ENCODE measurements at places on chromosomes 11 and 22.

GRCh38 chr11:9718147-9718546 is 54.3 kb downstream of the SWAP70 start:
- no peak for DNase-seq

DNA sequence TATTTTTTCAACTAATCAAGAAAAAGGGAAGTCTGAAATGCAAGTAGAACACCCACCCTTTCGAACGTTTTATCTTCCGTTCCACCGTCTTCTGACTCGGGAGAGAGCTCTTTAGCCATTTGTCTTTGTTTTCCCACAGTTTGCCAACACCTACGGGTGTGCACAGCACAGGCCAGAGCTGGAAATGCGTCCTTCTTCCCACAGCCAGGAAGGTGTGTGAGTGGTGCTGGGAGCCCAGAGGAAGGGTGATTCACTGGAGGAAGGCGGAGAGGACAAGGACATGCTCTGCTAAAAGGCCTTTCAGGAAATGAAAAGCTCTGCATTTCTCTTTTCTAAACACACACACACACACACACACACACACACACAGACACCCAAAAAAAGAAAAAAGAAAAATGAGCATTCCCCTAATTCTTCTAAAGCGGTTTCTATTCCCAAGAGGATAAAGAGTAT is 18.5 kb downstream of the ENDOD1 start:
- no peak for DNase-seq

- DNase-seq: no peak
Measured at GRCh38 chr11:91902312-91902711, 322.3 kb upstream of the FAT3 start.

- no peak for DNase-seq
Measured at GRCh38 chr22:30185129-30185528, 61.4 kb downstream of the LIF start.

GRCh38 chr11:68829581-68829980 is 12.1 kb downstream of the CPT1A start:
- no peak for DNase-seq

GRCh38 chr11:112884012-112884767 is 77.0 kb upstream of the NCAM1 start:
- DNase-seq: no peak

- DNase-seq: no peak
Measured at GRCh38 chr22:34105461-34106062, 185.3 kb upstream of the LARGE1 start.

DNA sequence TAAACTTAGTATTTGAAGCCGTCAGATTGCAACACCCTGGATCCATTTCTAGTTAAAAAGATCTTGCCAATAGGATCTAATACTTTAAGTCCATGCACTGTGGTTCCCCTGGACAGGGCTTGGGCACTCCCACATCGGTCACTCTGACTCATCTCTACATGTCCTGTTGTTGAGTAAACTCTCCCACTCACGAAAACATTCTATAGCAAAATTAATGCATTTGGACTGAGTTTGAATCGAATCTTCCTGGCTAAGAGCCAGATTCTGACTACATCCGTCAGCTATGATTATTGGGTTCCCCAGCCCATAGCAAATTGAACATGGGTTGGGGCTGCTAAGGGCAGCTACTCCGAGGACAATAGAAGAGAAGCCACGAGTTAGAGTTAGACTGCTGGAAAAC is 182.1 kb upstream of the SORL1-AS1 start:
- no peak for DNase-seq

DNA sequence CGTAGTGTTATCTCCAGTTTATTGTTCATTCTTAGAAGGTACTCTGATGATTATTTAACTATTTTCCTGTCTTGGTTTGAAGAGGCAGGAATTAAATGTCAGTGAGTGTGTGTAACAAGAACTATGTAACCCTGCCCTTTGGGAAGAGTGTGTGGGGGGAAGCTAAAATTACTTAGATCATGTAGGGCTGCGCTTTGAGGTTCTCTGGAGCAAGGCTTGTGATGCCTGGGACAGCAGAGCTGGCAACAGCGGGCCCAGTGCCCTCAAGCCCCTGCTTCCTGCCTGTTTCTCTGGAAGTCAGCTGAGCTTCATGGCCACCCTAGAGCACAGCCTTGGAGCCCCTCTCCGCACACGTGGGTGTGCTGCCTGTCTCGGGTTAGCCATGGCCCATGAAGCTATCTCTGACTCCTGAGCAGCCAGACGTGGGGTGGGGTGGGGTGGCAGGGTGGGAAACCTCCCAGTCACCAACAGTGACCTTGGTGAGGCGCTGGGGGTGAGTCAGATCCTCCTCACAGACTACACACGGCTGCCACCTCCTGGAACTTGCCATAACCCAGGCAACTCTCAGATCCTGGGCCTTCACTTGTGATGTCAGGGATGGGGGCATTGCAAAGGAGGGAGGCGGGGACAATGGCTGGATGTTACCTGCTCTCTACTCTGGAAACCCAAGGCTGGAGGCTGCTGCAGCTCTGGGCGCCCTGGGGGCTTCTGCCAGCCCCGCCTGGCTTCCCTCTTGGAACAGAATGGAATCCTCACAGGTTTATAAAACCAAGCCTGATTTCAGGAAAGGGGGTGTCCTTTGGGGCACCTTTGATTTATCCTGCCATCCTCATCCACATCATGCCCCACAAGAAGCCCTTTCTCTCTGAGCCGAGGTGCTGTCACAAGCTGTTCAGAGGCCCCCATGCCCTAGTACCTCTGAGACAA is 88.6 kb downstream of the SNX19 start:
- DNase-seq: no peak

DNA sequence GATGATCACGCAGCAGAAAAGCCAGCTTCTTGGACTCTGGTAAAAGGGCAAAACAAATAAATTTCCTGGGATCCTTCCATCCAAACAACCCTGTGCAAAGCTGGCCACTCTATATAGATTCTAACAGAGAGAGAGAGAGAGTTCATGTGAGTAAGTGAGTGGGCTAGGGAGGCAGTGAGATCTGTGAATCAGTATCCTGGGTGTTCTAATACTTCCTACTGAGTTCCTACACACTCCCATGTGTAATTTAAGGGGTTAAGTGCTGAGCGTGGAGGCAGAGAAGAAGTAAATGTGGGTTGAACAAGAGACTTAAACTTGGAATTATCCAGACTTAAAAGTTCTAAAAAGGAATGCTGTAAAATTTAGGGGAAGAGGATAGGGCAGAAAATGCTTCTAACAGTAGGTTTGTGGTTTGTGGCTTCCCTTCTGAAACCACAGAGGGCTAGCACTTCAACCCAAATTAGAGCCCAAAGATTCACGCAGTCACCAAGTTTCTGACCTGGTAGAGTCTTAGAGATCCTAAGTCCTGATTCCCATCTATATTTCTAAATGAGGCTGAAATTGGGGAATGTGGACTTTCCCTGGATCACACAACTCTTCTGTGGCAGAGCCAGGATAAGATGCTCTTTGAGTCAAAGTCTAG is 413.9 kb downstream of the TENM4 start:
- no peak for DNase-seq

- DNase-seq: no peak
Measured at GRCh38 chr11:76369406-76369805, 11.5 kb downstream of the THAP12 start.

GRCh38 chr11:8814923-8815240 is 96.1 kb upstream of the AKIP1 start:
- no peak for DNase-seq

- no peak for DNase-seq
Measured at GRCh38 chr11:35043936-35044335, 95.0 kb upstream of the CD44 start.

DNA sequence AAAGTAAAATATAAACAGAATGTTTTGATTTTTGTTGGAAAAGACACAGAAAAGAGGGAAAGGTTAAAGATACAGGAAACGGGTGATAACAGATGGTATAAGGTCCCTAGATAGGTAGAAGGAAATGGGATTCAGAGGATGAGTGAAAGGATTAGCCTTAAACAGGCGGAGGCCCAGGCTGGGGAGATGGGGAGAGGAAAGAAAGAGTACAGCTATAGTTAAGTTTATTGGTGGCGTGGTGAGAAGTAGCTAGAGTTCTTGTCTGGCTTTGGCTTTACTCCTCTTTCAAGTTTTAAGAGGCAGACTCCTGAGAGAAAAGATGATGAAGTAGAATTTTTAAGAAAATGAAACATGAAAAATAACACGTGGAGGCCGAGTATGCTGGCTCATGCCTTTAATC is 13.7 kb downstream of the ZBTB44 start:
- no peak for DNase-seq

DNA sequence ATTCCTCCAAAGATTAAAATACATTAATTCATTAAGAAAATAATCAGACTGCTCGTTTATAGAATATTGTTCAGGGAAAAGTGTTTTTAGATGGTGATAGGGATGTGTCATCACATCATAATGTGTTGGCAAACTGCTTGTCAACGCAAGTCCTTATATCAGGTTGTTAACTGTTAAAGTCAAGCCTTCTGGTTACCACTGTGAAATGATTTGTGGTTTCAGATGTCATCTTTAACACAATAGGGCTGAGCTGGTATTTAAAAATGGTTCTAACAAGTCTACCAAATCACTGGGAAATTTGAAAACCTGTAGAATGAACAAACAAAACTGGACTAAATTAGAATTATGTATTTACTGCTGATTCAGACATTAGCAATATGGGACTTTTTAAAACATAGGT is 2.4 kb upstream of the MMP13 start:
- DNase-seq: no peak

DNA sequence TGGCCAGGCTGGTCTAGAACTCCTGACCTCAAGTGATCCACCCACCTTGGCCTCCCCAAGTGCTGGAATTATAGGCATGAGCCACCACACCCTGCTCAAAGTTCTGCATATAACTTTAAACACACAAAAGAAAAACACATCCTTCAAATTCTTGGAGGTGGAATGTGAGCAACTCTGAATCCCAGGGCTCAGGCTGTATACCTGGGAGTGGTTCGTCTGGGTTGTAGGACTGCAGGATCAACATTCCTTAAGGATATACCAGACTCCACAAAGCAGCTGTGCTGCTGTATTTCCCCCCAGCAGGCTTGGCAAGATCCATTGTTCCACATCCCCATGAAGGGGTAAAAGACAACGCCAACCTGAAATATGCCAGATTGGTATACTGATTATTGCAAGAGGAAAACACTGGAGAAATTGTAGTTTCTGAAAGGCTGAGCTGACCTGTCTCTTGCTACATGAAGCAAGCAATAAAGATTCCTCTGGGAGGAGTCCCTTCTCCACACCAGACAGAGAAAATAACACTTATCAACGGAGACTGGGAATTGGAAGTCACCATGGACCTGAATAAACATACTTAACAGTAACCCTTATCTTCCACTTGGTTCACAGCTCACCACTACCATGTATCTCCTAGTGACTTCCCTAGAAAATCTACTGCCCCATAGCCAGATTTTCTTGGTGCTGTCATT is 12.2 kb upstream of the RPS3 start:
- no peak for DNase-seq

Data from cortex of kidney (tissue), 1 donor.